ENCODE measurements at places on chromosomes 1 and 21.

GRCh38 chr1:38046884-38047602, 450 bp upstream of the POU3F1 start:
- peak; percentile 79 for DNase-seq

GRCh38 chr1:47710329-47711071, 272.7 kb downstream of the FOXD2 start:
- DNase-seq = peak; percentile 62

DNA sequence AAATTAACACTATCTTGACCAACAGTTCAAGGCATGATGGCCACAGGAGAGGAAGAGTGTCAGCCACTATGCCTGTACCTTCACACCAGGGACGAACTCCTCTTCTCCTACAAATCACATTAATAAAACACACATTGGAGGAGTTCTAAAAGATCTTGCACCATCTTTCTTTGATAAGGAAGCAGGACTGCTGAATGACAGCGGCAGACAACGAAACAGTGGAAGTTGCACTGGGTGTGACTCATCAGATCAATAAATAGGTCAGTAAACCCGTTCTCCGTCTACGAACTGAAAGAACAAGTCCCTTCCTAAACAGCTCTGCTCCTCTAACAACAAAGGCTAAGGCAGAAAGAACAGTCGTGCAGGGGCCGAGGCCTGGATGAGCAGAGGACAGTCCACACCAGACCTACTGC, 23.1 kb downstream of the UBE2G2 start:
- no peak for DNase-seq

DNA sequence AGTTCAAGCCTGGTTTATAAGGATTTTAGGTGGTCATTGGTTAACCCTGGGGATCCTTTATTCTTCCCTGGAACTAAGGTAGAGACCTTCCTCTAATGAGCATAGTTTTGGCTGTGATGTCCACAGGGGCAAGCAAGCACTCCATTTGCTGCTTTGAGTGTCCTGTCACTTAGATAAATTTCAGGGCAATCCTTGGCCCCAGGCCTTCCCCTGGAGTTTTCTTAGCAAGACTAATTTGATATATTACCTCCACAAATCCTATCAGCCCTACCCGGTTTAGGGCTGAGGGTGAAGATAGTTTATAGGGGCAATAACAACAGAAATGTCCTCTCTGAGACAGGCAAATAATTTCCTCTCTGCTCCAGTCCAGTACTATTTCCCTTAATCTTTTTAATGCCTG, 166.6 kb downstream of the CYYR1 start:
- DNase-seq = no peak

DNA sequence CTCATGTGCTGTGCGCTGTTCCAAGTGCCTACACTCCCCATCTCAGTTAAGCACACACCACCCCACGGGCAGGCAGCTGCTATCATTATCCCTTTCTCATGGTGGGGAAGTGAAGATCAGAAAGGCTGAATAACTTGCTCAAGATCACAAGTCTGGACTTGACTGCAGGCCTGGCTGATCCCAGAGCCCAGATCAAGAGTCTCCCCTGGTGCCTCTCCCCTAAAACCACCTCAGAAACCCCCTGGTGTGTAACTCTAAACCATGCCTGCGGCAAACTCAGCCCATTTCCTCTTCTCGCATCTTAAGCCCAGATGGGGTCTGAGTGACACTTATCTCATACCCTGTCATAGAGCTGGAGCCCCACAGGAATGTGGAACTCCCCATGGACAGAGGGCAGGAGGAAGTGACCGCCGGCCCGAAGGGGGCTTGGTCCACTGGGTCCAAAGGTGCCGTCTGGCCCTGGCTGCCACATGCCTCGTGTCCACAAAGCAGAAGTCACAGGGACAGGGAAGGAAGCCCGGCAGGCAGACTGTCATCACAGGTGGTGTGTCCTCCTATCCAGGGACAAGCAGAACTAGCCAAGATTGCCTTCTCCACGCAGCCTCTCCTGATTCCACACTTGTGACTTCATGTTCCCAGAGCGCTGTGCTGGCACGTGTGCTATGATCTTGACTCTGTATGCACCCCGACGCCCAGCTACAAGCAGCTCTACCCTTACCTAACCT, 92.1 kb downstream of the SYF2 start:
- DNase-seq = peak; percentile 4

DNA sequence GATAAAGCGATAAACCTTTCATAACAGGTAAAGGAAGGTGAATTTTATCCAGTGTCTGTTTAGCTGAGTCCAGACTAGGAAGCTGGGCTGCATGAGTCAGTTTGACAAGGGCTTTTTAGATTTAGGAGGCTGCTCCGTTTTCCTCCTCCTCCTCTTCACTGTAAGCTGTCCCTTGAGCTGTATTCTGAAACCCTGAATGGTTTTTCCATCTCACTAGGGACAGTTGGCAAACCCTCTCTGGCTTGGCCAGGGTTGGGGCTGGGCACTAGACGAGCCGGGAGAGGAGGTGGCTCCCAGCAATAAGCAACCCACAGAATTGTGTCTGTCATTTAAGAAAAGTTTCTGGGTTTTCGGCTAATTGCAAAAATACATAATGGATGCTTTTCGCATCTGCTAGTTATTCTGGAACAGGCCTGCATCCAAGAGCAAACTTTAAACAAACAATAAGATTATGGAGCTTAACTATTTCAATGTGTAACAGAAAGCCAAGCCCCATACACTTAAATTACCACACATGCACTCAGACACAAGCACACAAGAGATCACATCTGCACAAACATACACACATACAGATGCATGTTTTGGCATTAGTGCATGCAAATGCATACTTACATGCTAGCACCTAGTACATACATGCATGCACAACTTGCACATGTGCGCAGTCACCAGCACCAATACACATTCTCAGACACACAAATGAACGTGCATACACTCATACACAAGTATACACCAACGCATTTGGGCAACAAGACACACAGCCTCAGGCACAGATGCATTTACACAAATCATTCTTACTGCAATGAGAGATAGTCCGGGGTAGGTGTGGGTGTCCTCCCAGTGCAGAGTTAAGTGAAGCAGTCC, 27.8 kb upstream of the FOXE3 start:
- no peak for DNase-seq

- DNase-seq = no peak
These were observed 85.5 kb downstream of the DDAH1 start for GRCh38 chr1:85379203-85380136.

DNA sequence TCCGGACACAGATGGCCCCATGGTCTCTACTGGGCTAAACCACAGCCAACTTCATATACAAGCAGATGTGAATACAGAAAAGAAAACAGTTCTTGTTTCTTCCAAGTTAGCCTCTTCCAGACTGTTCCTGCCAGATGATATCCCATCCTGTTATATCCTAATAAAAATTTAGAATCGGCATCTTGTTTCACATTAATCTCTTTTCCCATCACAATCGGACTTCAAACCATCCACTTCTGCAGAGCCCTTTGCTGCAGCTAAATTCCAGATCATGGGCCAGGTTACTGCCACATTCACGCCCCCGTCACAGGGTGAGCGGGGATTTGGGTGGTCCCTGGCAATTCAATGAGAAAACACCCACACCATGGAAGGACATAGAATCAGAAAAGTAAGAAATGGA, 57.2 kb downstream of the NPHP4 start:
- no peak for DNase-seq

GRCh38 chr1:26412180-26412840, 1.7 kb downstream of the LIN28A start:
- no peak for DNase-seq

DNA sequence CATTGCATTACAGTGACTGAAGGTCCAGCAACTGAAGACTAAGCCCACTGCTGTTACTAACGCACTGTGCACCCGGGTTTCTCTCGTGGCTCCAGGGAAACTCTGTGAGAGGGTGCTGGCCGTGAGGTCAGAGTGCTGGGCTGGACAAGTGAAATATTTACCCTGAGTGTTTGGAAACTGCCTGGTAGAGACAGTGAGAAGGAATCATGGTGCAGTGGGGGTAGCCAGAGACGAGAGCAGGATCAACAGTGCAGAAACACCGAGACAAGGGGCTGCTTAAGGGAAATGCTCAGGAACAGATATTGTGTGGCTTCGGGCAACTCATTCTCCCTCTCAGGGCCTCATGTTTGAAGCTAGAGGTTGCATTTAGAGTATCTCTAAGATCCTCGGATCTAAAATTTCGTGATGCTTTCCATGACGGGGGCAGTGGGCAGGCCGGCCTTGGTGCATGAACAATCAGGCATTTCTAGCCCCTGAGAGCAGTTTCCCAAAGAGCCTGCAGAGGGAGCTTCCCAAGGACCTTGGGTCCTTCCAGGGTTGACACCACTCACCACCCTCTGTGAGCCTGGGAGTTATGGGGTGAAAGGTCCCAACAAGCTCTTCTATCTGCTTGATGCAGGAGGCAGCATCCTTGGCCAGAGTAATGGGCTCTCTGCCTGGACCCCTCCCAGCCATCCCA, 9.7 kb downstream of the CD2 start:
- DNase-seq = peak; percentile 60

DNA sequence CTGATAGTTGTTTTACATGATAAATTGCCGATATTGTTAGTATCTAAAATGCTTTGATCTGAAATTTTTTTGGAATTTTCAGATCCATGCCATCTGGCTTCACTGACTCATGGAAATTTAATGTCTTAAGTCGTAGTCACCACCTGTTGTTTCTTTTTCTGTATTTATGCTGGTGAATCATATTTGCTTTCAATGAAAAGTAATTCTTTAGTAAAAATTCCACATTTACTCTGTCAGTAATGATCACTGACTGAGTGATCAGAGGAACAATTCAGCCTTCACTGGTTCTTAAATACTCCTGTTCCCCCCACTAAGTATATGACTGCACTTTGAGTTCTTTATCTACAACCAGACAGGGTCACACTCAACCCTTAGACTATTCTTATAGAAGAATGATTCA, 185.6 kb upstream of the NRIP1 start:
- no peak for DNase-seq

DNA sequence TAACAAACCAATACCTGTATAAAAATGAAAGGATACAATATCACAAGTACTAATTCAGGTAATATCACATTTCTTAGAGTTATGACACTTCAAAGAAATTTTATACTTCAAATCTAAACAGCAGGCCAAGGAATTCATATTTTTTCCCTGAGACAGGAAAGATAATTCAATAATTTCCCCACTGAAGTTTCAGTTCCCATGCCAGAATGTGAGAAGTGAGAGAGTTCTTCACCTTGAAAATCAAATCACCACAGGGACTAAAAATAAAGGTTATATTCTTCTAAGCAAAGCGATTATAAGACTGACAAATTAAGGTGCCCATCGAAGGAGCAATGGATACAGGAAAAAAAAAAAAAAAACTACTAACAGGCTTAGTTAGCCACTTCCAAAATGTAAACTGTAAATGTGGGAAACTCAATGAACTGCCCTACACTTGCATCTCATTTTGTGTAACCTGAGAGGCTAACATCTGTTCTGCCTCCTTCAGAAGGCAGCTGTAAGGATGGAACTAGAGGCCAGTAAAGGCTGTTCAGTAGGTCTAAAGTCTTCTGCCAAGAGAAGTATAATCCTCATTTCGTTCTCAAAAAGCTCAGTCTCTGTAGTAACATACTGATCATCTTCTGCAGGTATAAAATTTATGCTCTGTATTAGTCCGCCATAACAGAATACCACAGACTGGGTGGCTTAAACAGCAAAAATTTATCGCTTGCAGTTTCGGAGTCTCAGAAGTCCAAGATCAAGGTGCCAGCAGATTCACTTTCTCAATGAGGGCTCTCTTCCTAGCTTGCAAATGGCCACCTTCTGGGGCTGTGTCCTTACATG, 127.8 kb downstream of the RERE start:
- no peak for DNase-seq

DNA sequence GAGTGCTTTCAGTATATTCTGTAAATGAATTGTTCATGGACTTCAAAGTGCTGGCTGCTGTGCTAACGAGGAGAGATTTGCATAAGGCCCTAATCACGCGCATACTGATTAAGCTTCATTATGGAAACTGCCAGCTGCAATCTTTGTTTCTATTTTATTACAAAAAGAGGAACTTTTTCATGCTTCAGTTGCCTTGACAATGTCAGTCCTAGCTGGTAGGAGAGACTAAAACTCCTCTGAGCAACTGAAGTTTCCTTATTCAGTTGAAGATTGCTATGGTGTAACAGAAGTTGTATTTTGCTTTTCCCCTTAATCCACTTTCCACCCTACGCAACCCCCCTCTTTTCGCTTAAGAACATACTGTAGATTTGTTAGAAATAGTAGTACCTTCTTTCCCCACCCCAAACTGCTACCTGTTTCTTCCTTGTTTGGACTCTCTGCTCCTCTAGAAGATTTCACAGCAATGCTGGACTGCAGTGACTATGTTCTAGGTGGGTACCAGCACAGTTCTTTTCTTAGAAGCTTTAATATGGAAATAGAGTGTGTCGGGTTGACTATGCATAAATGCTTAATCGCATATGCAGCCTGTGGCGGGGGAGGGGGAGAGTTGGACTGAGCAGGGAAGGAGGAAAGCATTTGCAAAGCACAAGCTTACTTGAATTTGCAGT, 108.3 kb downstream of the POU2F1 start:
- peak; percentile 23 for DNase-seq

DNA sequence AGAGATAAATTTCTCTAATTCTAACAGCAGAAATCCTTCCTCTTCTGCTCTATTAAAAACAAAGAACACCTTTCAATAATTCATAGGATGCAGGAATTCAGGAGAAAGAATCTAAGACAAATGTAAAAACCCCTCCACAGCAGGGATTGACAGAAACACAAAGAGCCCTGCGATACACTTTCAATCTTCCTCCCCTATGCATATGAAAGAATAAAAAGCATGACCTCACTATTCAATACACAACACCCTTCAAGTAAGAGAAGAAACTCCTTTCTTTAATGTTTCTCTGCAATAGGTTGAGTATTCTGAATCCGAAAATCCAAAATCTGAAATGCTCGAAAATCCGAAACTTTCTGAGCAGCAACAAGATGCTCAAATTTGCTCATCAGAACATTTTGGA, 17.1 kb downstream of the SRSF4 start:
- no peak for DNase-seq

DNA sequence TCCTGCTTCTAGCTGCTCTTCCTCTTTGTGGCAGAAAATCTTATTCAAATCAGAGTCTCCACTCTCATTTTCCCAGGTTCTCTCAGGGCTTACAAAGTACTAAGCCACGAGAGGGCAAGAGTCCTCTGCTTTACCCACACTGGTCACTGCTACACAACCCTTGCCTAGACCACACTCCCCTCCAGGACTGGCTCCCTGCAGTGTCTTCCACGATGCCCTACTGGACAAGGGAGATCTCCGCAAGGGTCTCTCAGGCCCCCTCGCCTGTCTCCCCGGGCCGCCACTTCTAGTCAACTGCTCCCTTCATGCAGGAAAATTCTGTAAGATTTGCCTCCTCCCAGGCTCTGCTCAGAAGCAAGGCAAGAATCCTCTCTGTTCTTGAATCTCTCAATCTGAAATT, 319.6 kb downstream of the RRAGC start:
- DNase-seq = no peak
